Mucosa of gallbladder (tissue), 1 donor: ENCODE measurements at places on chromosomes 5 and 9.
A peak's percentile ranks its signal among the peaks of the same experiment; 100 is the strongest.

GRCh38 chr9:95007226-95007869, 280.8 kb downstream of the AOPEP start:
- no peak for DNase-seq

DNA sequence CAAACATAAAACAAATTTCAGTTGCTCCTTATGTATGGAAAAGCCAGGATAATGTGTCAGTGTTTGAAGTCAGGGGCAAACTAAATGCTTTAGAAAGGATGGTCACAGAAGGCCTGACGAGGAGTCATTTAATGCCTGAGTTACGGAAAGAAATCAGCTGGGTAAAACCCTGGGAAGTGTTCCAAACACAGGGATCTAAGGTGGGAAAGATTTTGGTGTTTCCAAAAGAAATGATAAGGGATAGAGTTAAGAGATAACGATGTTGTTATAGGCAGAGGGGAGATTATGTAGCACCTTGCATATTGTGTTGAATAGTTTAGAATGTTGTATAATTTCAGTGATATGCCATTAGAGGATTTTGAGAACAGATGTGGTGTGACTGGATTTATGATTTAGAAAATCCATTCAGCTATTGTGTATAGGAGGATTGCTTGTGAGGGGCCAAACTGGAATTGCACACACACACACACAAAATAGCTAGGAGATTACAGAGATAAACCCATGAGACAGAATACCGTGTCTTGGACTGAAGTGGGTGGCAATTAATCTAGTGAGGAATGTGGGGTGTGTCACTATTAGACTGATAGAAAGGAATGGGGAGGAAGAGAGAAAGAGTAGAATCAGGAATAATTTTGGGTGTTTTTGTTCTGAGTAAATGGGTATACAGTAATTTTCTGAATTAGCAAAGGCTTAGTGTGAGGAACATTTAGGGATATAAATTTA, 274.2 kb upstream of the DAB2 start:
- no peak for DNase-seq

GRCh38 chr5:102922799-102923477, 167.8 kb downstream of the PAM start:
- DNase-seq = no peak

DNA sequence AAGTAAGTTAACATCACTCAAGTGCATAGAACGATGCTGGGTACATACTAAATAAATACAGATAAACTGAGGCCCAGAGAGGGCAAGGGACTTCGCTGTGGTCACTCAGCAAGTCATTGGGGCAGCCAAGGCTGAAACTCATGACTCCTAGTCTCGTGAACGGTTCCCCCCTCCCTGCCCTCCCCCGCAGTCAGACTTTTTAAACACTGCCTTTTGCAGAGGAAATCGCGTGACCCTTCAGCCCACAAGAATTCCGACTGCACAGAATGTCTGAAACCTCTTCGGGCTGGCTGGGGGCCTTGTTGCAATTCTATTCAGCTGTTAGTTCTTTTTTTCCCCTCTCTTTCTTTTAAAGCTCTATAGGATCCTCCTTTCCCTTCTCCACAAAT, 28.1 kb downstream of the NEK6 start:
- peak; percentile 87 for DNase-seq

- DNase-seq = no peak
Measured at GRCh38 chr5:154483654-154484392, 5.8 kb upstream of the HAND1 start.

DNA sequence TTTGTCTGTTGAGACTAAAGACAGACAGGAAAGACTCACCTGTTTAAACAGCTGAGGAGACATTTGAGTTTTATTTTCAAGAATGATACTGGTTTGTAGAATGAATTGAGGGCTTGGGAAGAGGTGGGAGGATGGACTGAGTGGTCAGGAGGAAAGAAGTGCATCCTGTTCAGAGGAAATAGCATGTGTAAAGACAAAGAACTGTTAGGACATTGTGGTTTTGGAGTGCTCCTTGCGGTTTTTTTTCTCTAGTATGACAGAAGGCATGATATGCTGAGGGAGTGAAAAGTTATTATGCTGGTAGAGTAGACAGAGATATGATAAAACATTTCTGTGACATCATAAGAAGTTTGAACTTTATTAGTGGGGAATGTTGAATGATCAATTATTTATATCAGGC, 270.7 kb upstream of the ELAVL2 start:
- no peak for DNase-seq

GRCh38 chr5:168885324-168886120, 306.4 kb upstream of the PANK3 start:
- no peak for DNase-seq

- peak; percentile 66 for DNase-seq
Measured at GRCh38 chr9:131708226-131709002, 31.5 kb downstream of the RAPGEF1 start.

DNA sequence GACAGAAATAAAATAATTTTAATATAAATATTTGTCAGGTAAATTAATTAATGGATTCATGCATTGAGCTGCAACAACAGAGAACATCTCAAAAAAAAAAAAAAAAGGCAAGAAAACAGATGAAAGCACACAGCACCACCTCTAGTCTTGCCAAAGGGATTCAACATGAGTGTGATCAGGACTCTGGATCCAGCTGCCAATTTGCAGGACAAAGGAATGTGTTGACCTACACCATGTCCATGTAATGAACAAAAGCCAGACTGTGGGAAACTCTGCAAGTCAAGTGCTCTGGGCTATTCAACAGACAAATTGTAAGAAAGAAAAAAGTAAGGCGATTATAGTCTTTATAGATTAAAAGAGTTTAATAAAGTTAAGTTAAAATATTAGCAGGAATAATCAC, 769.3 kb downstream of the TLR4 start:
- no peak for DNase-seq

DNA sequence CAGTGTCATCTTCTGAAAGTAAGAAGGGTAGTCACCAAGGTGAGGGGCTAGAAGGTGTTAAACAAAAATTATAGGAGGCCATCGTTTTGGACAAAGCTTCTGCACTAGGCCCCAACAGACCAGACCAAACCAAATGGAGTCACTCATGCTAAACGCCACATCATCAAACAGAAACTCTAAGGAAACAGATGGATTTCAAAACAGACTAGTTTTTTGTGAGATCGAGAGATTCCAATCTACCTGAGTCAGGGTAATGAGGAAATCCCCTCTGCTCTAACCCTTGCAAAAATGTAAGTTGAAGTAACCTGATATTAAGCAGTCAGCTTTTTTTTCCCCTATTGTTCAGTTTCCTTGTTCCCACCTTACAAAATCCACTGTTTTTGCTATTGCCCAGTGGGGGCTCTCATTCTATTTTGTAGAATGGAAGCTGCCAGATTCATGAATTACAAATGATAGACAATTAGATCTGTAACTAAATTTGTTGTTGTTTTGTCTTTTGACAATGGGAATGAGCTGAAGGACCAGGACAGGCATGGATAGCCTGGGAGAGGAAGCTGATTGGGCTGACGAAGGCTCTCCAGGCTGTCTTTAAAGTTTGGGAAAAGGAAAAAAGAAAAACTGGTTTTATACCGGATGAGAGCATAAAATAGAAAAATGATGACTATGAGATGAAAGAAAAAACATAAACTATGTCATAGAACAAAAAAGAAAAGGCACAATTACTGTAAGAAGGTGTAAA, 94.7 kb upstream of the ADAMTSL1 start:
- no peak for DNase-seq

DNA sequence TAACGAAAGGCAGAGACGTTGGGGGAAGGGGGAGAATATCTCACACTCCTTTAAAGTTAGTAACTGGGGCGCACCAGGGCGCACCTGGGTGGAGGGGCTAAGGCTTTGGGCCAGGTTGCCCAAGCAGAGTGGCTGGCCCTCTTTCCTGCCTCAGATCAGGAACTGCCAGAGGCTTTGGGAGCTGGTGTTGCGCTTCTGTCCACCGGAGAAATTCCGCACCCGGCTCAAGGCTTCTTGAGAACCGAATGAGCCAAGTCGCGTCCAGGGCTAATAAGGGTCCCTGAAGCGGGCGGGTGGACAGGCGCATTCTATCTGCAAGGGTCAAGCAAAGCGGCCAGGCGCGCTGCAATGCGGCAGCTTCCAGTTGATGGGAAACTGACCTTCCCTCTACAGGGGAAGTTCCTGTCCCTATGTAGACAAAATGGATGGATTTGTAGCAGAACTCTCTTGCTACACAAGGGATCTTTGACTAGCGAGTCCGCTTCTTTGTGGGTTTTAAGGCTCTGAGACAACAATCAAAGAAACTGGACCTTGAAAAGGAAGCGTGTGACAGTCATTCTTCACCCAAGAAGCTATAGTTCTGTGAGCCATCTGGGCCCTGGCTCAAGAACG, 5.5 kb downstream of the PAX5 start:
- DNase-seq = no peak

DNA sequence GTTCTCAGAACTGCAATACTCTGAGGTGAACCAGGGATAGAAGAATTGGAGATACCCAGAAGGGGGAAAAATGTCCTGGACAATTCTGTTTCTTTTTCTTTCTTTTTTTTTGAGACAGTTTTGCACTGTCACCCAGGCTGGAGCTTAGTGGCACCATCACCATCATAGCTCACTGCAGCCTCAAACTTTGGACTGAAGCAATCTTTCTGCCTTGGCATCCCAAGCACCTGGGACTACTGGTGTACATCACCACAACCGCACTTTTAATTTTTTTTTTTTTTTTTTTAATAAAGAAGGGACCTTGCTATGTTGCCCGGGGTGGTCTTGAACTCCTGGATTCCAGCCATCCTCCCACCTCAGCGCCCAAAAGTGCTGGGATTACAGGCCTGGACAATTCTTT, 1.9 kb downstream of the EMB start:
- no peak for DNase-seq

DNA sequence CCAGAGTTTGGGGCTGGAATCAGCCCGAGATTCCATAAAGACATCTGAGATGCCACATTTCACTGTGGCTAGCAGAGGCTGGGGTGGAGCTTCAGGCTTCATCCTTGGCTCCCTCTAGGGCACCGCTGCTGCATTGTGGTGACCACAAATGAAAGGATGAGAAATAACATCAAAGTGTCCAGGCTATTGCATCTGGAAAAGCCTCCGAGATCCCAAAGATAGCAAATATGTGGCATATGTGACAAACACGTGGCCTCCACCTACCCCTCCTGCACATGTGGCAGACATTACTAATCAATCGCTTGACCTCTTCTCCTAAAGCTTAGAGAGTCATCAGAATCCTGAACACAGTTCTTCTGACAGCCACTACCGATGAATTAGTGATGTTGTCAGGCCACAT, 4.5 kb downstream of the SPARC start:
- DNase-seq = no peak

GRCh38 chr9:26650325-26650724, 242.3 kb downstream of the CAAP1 start:
- DNase-seq = no peak

- DNase-seq = no peak
Measured at GRCh38 chr5:61346511-61346910, 14.5 kb downstream of the ZSWIM6 start.

DNA sequence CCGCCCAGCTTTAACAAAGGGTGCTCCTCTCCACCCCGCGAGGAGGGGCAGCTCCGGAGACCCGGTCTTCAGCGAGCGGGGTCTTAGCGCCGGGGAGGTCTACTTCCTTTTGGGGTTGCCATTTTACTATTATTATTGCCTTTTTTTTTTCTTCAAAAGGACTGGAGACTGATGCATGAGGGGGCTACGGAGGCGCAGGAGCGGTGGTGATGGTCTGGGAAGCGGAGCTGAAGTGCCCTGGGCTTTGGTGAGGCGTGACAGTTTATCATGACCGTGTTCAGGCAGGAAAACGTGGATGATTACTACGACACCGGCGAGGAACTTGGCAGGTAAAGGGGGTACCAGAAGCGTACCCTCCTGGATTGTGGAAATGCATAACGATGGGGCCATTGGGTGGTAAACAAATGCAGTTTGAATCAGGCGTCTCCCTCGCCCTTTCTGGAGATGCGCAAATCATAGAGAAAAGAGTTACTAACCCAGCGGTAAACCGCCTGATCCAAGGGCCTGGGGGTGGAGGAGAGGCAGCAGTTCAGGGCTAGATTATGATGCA, 1.2 kb downstream of the DAPK1 start:
- DNase-seq = no peak

DNA sequence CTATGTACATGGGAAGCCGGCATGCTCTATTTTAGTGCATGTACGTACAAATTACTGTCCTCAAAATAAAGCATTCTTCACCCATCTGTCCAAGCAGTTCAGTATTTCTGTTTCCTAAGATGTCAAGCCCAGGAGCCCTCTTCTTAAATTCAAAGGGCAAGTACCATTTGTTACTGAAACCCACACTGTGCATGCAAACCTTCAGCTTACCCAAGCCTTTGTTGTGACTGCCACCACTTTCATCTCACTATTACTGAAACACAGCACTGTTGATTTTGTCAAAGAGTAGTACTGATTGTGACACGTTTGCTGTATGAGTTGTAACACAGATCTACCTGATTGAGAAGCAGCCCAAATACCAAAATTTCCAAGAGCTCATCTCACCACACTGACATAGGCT, 390.4 kb upstream of the IZUMO3 start:
- DNase-seq = no peak

- no peak for DNase-seq
Measured at GRCh38 chr5:168672888-168673287, 93.7 kb upstream of the PANK3 start.

GRCh38 chr5:159508344-159508743, 178.1 kb upstream of the IL12B start:
- no peak for DNase-seq

DNA sequence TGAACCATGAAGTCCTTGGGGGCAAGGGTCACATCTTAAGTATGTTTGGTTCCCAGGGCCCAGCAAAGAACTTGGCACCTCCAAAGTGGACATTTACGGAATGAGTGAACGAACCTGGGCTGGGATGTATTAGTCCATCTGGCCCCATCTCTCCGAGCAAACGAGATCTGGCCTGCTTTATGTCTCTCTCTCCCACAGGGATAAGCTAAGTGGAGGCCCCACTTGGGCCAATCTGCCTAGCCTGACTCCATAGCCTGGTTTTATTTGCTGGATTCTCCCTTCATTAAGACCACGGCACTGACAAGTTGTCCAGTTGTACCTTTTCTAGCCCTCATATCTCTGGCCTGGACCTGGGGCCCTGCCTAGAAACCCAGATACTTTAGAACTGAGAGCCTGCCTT, 2.1 kb downstream of the TTLL11 start:
- no peak for DNase-seq

- no peak for DNase-seq
Measured at GRCh38 chr5:102932781-102933180, 177.7 kb downstream of the PAM start.

DNA sequence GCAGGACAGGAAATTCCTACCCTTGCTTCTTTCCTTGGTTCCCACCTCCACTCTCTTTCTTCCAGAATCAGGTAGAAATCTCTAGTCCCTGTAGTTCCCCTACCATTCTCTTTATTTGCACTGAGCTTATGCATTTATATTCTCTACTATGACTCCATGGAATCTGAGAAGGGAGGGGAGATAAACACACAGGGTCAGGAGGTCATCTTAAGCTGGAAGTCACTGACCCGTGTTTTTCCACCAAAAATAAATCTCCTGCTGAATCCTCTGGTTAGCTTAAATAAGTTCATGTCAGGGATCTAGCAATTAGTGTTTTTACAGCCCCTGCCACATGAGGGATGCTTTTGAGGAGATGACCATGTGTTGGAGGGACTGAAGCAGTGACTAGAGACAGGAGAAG, 3.7 kb downstream of the ACTL7B start:
- no peak for DNase-seq

- DNase-seq = no peak
Measured at GRCh38 chr5:168332042-168332441, 40.6 kb downstream of the WWC1 start.

GRCh38 chr5:142319105-142319504, 5.7 kb downstream of the SPRY4 start:
- no peak for DNase-seq
